ENCODE measurements at places on chromosomes 4 and X. TPM values are rescaled to one million over a fixed set of nuclear protein-coding genes. Genes with fewer than 3 reads are reported as not detected.

The MND1 gene
- total RNA-seq, result 21.0 TPM

The FGF5 gene
- total RNA-seq, result not detected

The SHROOM4 gene
- 1.9 TPM for total RNA-seq

The DCLK2 gene
- 0.33 TPM for total RNA-seq
